Mesenteric fat pad (tissue), 1 donor: ENCODE measurements at places on chromosomes 1 and 21. TPM values are rescaled to one million over a fixed set of nuclear protein-coding genes. Genes with fewer than 3 reads are reported as not detected.

DNA sequence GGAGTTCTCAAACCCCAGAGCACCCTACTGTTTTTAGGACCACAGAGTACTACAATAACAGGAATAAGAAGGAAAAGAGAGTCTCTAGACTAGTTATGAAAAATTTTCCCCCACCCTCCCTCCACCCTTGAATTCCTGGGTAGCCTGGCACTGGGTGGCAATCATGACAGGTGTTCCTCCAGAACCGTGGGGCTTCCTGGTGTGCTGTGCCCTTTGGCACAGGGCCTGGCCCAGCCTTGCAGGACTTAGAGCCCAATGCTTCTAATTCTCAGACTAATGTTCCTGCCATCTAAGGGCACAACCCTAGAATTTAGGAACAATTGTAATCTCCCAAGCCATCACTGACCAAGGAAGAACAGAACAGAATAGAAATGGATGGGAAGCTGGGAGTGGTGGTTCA lies 1.5 kb upstream of the CD160 start:
- DNase-seq: no peak

GRCh38 chr1:210264496-210265380 lies 32.1 kb downstream of the SERTAD4 start:
- no peak for DNase-seq

DNA sequence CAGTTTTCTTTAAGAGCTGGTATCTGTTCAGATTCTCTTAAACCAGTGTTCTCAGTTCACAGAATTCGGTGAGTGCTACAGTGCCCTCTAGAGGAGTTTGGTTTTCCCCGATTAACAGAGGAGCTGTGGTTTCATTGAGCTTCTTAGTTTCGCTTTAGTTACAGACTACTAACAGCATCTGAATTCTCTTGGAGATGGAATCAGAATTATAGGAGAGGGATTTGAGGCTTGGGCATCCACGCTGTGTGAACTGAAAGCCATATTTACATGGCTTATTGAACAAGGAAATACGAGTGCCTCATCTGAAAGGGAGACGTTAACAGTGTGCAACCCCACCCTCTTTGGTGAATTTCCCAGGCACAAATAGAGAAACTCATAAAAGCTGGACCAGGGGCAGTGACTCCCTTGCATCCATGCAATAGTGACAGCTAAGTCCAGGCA lies 202.0 kb downstream of the USH2A start:
- no peak for DNase-seq

GRCh38 chr21:14956807-14957206 lies 108.0 kb downstream of the NRIP1 start:
- DNase-seq: no peak

DNA sequence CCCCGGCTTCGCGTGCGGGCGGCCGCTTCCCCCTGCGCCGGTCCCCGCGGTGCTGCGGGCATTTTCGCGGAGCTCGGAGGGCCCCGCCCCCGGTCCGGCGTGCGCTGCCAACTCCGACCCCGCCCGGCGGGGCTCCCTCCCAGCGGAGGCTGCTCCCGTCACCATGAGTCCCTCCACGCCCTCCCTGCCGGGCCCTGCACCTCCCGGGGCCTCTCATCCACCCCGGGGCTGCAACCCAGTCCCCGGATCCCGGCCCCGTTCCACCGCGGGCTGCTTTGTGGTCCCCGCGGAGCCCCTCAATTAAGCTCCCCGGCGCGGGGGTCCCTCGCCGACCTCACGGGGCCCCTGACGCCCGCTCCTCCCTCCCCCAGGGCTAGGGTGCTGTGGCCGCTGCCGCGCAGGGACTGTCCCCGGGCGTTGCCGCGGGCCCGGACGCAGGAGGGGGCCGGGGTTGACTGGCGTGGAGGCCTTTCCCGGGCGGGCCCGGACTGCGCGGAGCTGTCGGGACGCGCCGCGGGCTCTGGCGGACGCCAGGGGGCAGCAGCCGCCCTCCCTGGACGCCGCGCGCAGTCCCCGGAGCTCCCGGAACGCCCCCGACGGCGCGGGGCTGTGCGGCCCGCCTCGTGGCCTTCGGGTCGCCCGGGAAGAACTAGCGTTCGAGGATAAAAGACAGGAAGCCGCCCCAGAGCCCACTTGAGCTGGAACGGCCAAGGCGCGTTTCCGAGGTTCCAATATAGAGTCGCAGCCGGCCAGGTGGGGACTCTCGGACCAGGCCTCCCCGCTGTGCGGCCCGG lies 159.2 kb downstream of the RUNX1 start:
- peak; percentile 94 for DNase-seq

DNA sequence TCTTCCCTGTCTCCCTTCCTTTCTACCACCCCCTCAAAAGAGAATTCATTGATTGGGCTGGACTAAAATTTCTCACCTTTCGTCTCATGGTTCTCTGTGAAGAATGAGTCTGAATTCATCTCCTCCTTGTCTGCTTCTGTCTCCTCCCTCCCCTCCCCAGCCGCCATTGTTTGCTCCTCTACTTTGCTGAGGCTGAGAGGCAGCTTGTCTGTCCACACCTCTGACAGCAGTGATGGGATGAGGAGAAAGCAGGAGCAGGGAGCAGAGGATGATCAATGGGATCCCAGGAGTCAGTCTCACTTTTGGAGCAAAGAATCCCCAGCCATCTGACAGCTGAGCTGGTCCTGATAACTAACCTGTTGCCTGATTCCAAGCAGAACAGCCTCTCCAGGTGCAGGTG lies 2.5 kb downstream of the ILDR2 start:
- DNase-seq: no peak

- no peak for DNase-seq
Measured at GRCh38 chr1:58879464-58879863, 95.6 kb upstream of the JUN start.

- DNase-seq: no peak
Measured at GRCh38 chr1:156539818-156540355, 32.5 kb downstream of the IQGAP3 start.

DNA sequence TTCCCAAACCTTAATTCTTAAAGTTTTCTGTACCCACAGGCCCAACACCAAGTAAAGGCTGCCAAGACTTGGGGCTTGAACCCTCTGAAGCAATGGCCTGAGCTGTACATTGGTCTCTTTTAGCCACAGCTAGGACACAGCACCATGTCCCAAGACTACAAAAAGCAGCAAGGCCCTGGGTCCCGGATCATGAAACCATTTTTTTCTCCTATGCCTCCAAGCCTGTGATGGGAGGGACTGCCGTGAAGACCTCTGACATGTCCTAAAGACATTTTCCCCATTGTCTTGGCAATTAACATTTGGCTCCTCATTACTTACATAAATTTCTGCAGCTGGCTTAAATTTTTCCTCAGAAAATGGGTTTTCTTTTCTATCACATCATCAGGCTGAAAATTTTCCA lies 30.9 kb downstream of the ZNF670 start:
- DNase-seq: no peak

DNA sequence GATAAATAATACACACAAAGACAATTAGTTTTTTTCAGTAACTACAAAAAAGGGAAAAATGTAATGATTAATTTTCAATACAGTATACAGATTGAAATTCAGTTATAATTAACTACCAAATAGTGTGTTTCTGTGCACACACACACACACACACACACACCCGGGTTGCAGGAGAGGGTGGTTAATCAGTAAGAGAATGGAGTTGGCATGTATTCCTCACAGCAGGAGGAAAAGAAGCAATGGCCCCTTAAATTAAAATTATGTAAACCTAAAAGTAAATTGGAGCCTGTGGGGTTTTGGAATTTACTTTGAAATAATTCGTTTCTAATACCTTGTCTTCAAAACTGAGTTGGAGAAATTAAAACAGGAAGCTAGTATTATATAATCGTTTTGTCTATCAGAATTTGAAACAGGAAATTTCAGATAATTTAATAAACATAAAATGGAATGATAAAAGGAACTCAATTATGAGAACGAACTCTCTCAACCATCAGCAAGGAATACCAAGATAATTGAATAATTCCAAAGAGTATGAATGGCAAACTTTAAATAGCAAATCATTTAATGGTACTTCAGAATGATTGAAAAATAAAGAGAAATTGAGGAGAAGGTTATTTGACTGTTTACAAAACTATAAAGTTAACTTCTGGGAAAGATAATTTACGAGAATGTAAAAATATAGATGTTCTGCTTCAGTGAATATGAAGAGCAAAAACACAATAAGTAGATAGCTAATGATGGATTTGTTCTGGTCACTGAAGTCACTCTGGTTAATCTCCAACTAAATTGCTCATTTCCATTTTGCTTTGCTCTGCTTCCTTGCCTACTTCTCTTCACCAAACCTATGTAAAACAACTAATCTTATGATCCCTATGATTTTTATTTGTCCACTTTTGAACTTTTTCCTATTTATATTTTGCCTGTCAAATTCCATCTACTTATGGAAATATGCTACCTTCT lies 547.9 kb upstream of the ZP4 start:
- DNase-seq: no peak

- no peak for DNase-seq
Measured at GRCh38 chr1:229258757-229259060, 12.2 kb upstream of the RAB4A start.

DNA sequence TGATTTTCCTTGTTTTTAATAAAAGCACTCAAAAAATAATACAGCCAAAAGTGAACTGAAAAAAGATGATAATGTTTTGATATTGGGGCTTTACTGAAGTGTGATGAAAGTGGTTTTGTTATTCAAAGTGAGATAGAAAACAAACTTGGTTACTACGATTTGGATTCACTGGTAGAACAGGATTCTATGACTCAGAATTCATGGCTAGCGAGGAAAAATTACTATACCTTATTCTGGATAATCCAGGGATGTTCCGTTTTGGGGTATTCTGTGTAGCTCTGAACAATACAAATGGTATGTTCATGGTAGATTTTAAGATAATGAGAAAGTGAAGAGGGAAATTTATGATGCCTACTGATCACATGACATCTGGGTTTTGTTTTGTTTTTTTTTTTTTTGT lies 117.7 kb downstream of the NRDC start:
- DNase-seq: no peak

- DNase-seq: no peak
Measured at GRCh38 chr1:36301220-36301619, 4.9 kb upstream of the SH3D21 start.

GRCh38 chr1:74526708-74527107 lies 14.3 kb upstream of the LRRC53 start:
- no peak for DNase-seq

Gene HCRTR1
- total RNA-seq: 0.39 TPM

Gene PRPF38A
- 25.9 TPM for total RNA-seq

Gene CYYR1
- 26.0 TPM for total RNA-seq

Gene ADORA3
- total RNA-seq: 17.2 TPM
